Uterus (tissue), 4 donors: ENCODE measurements at places on chromosomes 7 and 10. TPM values are rescaled to one million over a fixed set of nuclear protein-coding genes. Genes with fewer than 3 reads are reported as not detected.
A peak's percentile ranks its signal among the peaks of the same experiment; 100 is the strongest.

- H3K27ac ChIP-seq, result no peak overlapping the region
- H3K4me3 ChIP-seq, result no peak overlapping the region
- DNase-seq, result no peak
- no peaks in the 10 kb centered on the region for H3K4me1 ChIP-seq
- H3K27me3 ChIP-seq, result no peaks in the 10 kb centered on the region
Measured at GRCh38 chr7:123673752-123674398, 18.2 kb downstream of the LMOD2 start.

MOGAT3 gene
- total RNA-seq, result not detected

DNA sequence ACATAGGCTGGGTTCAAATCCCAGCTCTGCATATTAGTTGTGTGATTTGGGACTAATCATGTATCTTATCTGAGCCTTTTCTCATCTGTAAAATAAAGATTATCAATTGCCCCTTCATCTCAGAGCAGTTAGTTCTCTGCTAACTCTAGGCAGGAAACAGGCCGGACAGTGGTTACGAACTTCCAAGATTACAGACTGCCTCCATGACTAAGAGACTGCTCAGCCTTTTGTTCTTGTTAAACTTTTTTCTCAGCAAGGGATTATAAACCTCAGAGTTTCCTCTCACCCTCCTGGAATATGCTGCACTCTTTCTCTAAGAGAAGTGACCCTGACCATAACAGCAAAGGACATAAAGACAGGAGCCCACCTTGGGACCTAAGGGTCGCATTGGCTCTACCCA, 52.5 kb upstream of the NFKB2 start:
- H3K4me3 ChIP-seq, result no peak overlapping the region
- no peaks in the 10 kb centered on the region for H3K36me3 ChIP-seq
- H3K27ac ChIP-seq, result no peak overlapping the region
- no peaks in the 10 kb centered on the region for H3K4me1 ChIP-seq
- no peaks in the 10 kb centered on the region for H3K27me3 ChIP-seq

- DNase-seq, result no peak
- no peaks in the 10 kb centered on the region for H3K36me3 ChIP-seq
- no peaks in the 10 kb centered on the region for H3K27me3 ChIP-seq
- H3K27ac ChIP-seq, result no peak overlapping the region
- no peak overlapping the region for H3K4me3 ChIP-seq
- no peaks in the 10 kb centered on the region for H3K4me1 ChIP-seq
Measured at GRCh38 chr7:1994931-1995330, 237.8 kb downstream of the MAD1L1 start.

CDC14C gene
- total RNA-seq, result not detected

GRCh38 chr7:100119072-100119969, at the start of the genes CNPY4 and TAF6:
Gene CNPY4, plus strand, starts transcription at chr7:100119634. Its CDS starts 111 bp downstream, at chr7:100119745.
Gene TAF6, minus strand, starts transcription at chr7:100119358. Its CDS starts 5,149 bp downstream, at chr7:100114209.
- H3K4me3 ChIP-seq, result peak within 1 kb of the TSS; percentile 74
- peak; percentile 96 for DNase-seq
- H3K27me3 ChIP-seq, result no peaks in the 10 kb centered on the region
- H3K36me3 ChIP-seq, result no peaks in the 10 kb centered on the region

PLEKHA1 gene
- total RNA-seq, result 16.5 TPM
